ENCODE measurements at places on chromosomes 11 and 22.

GRCh38 chr11:102220728-102221467 lies 96.4 kb upstream of the BIRC3 start:
- DNase-seq: no peak

GRCh38 chr11:27076121-27076589 lies 35.5 kb downstream of the BBOX1 start:
- DNase-seq: no peak

GRCh38 chr22:20114506-20115475 lies 1.1 kb upstream of the RANBP1 start:
- DNase-seq: no peak

DNA sequence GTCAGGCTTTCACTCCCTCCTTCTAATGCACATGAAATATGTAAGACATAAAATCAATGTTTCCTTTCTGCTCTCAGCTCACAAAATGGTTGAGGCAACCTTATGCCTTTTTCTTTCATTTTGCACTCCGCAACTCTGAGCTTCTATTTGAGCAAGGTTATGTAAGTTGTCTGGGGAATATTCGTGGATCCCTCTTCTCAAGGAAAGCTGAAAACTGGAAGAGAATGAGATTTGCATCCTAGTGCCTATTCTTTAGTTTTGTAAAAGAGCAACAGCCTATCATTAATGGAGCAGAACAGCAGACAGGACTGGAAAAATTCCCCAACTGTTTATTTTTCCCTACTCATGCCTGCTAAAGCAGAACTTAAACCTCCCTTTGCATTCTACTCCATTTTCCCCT lies 141.7 kb downstream of the FAM76B start:
- no peak for DNase-seq

DNA sequence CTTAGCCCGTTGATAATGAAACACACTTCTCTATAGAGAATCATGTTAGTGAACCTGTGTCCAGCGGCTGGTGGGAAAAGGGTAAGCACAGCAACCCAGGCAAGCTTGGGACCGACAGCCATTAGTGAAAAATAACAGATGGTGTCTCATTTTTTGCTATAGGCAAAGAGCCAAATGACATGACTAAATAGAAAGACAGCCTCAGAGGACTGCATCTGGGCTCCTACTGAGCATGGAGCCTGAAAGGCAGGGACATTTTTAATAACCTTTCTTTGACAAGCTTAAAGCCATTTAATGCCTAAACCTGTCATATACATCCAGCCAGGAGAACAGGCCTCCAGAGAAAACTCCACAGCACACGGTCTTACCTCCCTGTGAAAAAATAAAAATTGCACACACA lies 67.0 kb downstream of the FANCF start:
- DNase-seq: no peak
